ENCODE measurements at places on chromosomes 3 and 15. TPM values are rescaled to one million over a fixed set of nuclear protein-coding genes. Genes with fewer than 3 reads are reported as not detected.

GRCh38 chr3:178152031-178152806, 384.0 kb upstream of the KCNMB2 start:
- DNase-seq, result no peak
- H3K4me1 ChIP-seq, result no peaks in the 10 kb centered on the region
- H3K36me3 ChIP-seq, result no peaks in the 10 kb centered on the region
- no peak overlapping the region for H3K4me3 ChIP-seq

- H3K27me3 ChIP-seq, result peaks cover 70% of the 10 kb centered on the region
- H3K4me3 ChIP-seq, result no peak overlapping the region
- H3K36me3 ChIP-seq, result no peaks in the 10 kb centered on the region
- no peak for DNase-seq
These were observed 21.5 kb downstream of the NR2F2 start for GRCh38 chr15:96351761-96352603.

- no peak overlapping the region for H3K4me3 ChIP-seq
- no peak overlapping the region for H3K27ac ChIP-seq
- no peaks in the 10 kb centered on the region for H3K36me3 ChIP-seq
- no peak for DNase-seq
These were observed 50.1 kb upstream of the BCL6 start for GRCh38 chr3:187795207-187795960.

DNA sequence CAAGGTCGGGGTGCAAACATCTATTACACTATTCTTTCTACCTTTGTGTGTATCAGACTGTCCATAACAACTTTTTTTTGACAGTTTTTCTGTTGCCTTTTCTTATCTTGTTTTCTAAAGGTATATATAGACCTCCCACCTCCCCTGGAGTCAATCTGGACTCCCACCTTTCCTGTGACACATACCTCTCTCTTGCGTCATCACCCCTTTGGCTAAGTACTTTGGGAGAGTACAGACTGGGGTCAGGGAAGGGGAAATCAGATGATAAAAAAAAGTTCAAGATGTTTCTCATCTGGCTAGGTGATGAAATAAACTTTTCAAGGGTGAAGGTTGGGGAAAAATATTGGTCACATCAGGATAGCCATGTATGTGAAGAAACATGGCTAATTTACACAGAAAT, 17.2 kb downstream of the TSPAN3 start:
- no peak overlapping the region for H3K4me3 ChIP-seq
- H3K27me3 ChIP-seq, result no peaks in the 10 kb centered on the region
- DNase-seq, result no peak
- H3K36me3 ChIP-seq, result no peaks in the 10 kb centered on the region
- no peaks in the 10 kb centered on the region for H3K4me1 ChIP-seq

CHRFAM7A gene
- polyA plus RNA-seq, result not detected

ACTC1 gene
- polyA plus RNA-seq, result not detected

PTPN9 gene
- 31.7 TPM for polyA plus RNA-seq

PROK2 gene
- polyA plus RNA-seq, result 0.18 TPM

Measured in CD4-positive, alpha-beta memory T cell (primary cell).